ENCODE measurements at places on chromosomes 7 and 10.

- no peak for DNase-seq
These were observed 28.6 kb upstream of the TRIL start for GRCh38 chr7:28986765-28987110.

DNA sequence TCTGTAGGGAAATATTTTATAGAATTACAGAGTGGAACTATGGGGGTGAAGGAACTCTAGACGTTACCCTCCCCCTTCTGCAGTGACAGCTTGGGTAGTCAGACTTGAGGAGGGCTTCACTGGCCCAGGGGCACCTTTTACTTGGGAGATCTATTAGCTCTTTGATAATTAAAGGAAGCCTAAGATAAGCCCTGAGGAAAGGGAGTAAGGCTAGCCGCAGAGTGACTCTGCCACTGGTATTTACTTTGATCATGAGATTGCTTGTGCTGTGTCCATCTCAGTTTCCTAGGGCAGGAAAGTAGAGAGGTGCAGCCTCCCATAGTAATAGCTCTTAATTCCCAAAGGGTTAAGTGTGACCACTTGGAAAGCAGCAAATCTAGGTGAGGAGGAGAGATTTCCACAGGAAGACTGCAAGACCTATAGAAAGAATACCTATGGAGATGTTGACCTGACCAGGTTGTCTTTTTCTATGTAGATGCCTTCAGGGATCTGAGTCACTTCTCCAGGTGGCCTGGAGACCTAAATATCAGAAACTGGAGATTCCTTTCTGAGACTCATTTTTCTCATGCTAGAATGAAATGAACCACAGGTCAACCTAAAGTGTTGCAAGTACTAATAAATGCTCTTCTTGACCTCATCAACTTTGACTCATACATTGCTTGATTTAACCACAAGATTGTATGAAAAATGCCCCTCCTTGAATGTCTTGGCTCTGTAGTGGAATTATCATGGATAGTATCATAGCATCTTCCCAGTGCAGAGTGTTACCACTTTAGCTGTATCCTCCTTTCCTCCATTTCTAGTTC lies 447.3 kb upstream of the GHITM start:
- no peak for DNase-seq

DNA sequence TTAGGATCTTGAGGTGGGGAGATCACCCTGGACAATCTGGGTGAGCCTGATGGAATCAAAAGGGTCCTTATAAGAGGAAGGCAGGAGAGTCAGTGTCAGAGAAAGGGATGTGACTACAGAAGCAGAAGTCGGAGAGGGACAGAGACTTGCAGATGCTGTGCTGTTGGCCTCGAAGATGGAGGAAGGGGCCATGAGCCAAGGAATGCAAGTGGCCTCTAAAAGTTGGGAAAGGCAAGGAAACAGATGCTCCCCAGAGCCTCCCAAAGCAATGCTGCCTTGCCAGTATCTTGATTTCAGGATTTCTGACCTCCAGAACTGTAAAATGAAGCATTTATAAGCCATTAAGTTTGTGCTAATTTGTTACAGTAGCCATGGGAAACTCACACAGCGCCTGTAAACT lies 165.2 kb downstream of the FANK1 start:
- no peak for DNase-seq

DNA sequence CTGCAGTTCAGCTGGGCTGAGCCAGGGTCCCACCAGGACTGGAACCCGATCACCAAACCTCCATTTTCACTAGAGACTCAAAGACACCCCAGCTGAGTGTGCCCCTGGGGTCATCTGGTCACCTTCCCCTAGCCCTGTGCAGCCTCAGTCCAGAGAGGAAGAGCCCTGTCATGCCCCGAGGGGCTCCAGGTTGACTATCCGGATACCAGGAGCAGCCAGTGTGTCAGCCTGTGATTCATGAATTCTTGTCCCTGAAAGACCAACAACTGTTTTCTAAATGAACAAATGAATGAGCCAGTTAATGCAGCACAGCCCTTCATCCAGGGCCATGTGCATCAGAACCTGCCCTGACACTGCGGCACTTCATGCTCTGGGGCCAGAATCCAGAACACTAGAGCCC lies 201.9 kb upstream of the TCERG1L start:
- no peak for DNase-seq

DNA sequence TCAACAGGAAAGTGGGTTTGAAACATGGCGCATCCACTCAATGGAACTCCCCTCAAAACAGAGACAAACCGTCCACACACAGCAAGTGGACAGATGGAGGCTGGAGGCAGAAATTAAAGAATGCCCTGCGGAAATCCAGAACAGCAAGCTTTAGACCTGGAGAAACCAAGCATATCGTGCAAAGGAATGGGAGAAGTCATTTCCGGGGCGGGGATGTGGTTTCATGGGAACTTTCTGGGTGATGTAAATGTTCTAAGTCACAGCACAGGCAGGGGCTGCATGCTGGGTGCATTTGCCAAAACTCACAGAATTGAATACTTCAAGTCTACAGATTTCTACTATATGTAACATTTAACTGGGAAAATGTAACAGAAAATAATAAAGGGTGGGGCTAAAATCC lies 213.0 kb downstream of the PTPRN2 start:
- no peak for DNase-seq

DNA sequence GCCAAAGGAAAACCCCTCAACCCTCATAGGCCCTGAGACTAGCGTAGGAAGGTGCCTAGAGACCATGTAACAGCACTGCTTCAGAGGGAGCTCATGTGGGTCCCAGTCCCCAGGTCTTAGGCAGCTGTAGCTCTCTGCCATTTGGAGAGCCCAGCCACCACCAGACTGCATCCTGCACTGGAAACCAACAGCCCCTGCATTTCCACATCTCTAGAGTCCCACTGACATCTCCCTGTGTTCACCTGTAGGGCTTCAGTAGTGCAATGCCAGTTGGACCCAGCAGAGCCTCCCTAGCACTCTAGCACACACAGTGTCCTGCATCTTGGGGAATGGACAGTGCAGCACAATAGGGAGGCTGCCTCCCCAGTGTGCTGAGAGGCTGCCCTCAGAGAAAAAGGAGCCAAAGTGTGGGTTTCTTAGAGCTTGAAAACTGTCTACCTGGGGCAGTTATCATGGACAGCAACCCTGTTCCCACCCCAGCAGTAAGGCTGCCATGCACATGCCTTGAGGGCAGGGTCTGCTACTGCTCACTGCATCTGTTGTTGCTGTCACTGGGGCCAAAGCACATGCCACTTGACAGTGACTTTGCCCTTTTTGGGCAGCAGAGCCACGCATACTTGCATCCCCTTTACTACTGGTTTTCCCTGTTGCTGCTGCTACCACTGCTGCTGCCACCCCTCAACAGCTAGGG lies 46.7 kb upstream of the ANTXRL start:
- DNase-seq = no peak

DNA sequence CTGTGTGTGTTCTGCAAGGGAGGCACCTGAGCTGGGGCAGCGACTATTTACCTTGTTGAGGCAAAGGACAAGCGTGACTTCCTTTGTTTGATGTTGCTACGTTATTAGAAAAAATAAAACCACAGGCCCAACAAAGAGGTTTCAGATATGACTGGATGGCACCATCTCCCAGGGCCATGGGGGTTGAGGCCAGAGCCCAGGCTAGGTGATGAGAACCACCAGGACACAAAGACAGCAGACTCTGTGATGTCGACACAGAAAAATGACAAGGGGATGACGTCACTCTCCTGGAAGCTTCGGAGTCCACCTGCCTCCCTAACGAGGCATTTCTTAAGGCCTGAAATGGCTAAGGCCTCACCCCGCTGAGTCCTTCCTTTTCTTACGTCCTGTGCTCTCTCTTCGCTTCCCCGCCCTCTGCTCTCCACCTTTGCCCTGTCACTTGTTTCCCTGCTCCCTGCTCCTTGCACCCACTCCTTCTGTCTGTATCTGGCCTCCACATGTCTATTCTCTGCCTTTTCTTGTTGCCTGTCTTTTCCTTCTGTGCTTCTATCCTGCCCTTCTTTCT lies 83.0 kb upstream of the ADRB1 start:
- no peak for DNase-seq

DNA sequence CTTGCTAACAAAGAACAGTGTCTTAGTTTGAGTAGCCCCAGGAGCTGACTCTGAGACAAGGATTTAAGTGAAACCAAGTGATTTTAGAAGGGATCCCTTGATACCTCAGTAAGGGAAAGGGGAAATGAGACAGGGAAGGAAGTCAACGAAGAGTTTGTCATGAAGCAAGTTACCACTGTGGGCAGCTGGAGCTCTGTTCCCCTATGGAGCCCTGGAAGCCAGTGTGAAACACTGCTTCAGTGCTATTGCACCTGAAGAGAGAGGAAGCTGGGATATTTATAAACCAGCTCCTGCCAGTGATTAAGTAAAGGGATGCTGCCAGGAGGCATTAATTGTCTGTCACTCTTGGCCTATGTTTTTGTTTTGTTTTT lies 58.9 kb upstream of the WAPL start:
- no peak for DNase-seq

DNA sequence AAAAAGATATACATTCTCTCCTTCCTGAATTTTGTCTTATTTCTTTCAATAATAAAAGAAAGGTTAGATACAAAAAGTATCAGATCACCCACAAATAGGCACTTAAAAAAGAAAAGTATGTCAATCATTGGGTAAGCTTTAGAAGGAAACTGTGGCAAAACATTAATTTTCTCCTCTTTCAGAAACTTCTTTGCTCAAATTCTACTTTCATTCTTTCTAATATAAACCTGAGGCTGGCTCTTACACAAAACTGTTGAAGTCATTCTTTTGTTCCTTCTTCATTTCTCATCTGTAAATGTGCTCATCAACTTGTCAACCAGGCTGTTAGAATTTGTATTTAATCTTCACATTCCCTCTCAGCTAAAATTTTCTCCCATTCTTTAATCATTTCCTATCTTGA lies 124.6 kb downstream of the LRRN3 start:
- DNase-seq = no peak

GRCh38 chr7:130935564-130936157 lies 201.7 kb upstream of the KLF14 start:
- no peak for DNase-seq

GRCh38 chr7:8035647-8036518 lies 67.3 kb downstream of the GLCCI1 start:
- no peak for DNase-seq

GRCh38 chr10:93947524-93947923 lies 46.2 kb upstream of the PLCE1 start:
- DNase-seq = no peak

GRCh38 chr10:6402349-6402709 lies 177.7 kb downstream of the PRKCQ start:
- no peak for DNase-seq

GRCh38 chr10:15237351-15237750 lies 68.9 kb upstream of the NMT2 start:
- DNase-seq = no peak

- DNase-seq = no peak
These were observed 33.7 kb downstream of the MCM10 start for GRCh38 chr10:13195016-13195415.

- DNase-seq = no peak
These were observed 17.6 kb downstream of the KRIT1 start for GRCh38 chr7:92228100-92228499.

DNA sequence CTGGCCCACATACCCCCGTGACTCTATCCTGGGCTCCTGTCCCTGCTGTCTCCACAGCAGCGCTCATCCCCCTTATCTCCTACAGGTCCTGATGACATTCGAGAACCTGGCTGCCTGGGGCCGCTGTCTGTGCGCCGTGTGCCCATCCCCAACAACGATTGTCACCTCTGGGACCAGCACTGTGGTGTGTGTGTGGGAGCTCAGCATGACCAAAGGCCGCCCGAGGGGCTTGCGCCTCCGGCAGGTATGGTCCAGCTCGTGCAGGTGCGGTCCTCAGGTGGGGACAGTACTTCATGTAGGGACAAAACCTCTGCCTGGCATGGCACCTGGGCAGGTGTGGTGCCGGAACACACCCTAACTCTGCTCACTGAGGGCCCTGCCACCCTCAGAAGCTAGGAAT lies 30.4 kb upstream of the LRRC18 start:
- no peak for DNase-seq

DNA sequence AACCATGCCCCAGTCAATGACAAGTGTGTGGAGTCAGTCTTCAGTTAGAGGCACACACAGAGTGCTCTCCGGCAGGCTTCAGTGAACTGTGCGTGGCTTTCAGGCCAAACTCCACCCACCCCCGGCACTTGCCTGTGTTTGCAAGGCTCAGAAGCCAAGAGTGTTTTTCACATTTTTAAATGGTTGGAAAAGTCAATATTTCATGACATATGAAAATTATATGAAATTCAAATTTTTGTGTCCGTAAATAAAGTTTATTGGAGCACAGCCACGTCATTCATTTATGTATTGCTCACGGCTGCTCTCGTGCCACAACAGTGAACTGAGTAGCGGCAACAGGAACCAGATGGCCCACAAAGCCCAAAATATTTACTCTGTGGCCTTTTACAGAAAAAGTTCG lies 104.7 kb downstream of the SFMBT2 start:
- no peak for DNase-seq

- no peak for DNase-seq
These were observed 414.8 kb upstream of the MKI67 start for GRCh38 chr10:128540781-128541761.

DNA sequence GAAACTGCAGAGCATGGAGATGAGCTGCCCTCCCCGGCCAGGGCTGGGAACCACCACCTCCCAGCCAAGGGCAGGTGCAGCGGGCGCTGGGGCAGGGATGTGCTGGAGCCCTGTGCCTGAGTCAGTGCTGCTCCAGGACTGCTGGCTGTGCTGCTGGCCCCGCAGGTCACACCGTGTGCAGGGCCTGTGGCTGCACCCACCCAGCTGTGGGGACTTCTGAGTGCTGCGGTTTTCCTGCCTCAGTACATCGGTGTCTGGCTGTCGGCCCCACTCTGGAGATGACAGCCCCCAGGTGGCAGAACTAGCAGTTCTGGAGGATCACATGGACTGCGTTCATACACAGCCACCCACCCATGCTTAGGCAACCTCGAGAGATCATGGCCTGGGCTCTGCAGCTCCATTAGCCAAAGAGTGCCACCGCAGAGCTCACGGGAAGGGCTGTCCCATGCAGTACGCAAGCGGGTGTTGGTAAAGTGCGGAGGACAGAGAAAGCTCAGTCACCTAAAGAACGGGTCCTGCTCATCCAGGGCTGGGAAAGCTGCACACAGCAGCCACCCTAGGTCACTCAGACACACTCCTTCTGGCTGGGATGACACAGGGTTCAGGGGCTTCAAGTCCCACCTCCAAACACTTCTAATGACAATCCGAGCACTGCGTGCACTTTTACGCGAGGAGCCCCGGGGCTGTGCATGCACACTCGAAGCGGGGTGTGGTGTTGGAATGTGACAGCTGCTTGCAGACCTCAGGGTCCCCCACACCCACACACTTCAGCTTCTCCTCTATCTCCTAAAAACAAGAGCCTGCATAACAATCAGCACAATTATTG lies 198.1 kb upstream of the PPP2R2D start:
- no peak for DNase-seq

GRCh38 chr10:96978621-96979154 lies 146.6 kb downstream of the LCOR start:
- DNase-seq = no peak

DNA sequence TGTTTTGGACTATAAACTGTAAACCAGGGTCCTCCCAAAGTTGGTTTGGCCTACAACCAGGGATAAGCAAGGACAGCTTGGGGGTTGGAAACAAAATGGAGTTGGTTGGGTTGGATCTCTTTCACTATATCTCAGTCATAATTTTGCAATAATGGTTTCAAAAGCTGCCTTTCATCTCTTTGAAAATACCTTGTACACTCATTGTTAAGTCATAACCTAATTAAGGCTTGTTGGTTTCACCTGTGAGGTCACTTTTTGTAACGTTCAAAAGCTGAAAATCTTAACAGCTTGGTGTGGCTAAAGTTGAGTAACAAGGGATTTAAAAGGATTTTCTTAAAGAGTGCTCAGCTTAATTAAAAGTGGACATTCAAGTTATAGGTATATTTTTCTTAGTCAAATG lies 476.1 kb downstream of the IPMK start:
- DNase-seq = no peak

GRCh38 chr7:42183547-42183946 lies 53.5 kb downstream of the GLI3 start:
- no peak for DNase-seq

All from NCI-H2081 treated with DMSO at 0.1 percent for 48 hours (cell line).